Astrocyte (in vitro differentiated cells and primary cell): ENCODE measurements at places on chromosomes 16 and 17. TPM values are rescaled to one million over a fixed set of nuclear protein-coding genes. Genes with fewer than 3 reads are reported as not detected.

GRCh38 chr16:13401641-13402040 is 500.2 kb downstream of the SHISA9 start:
- H3K36me3 ChIP-seq = no peaks in the 10 kb centered on the region
- no peak overlapping the region for H3K27ac ChIP-seq
- no peak overlapping the region for H3K4me3 ChIP-seq
- no peak for DNase-seq

- H3K27ac ChIP-seq = no peak overlapping the region
- H3K27me3 ChIP-seq = peaks cover 63% of the 10 kb centered on the region
- H3K36me3 ChIP-seq = no peaks in the 10 kb centered on the region
- H3K4me3 ChIP-seq = no peak overlapping the region
- H3K4me1 ChIP-seq = peaks cover 2% of the 10 kb centered on the region
Measured at GRCh38 chr17:49473900-49474751, 21.0 kb upstream of the NGFR start.

DNA sequence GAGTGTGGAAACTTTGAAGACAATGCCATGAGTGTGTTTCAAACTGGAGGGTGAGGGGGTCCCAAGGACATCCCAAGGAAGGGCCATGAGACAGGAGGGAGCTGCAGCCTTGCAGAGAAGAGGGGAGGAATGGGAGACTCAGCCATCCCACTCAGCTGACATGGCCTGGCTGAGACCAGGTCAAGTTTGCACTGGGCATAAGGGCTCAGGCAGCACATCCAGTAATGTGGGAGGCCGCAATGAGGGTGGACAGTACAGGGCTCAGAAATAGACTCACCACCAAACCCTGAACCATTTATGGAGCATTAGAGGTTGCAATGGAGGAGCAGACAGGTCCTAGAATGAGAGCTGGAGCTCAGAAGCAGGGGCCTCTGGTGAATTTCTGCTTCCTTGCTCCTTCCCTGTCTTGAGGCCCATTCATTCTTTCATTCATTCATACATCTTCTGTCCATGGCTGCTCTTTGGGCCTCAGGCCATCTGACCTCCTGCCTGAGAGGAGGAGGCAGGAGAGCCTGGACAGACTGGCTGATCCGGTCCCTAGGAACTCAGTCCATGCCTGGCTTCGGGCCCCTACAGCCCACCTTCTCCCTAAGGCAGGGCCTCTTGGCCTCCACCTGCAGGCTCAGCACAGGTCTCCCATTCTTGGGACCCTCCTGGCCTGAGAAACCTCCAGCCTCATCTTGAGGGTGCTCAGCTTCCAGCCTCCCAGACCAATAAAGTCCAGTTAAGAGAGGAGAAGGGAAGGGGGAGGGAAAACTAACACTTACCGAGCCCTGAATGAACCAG is 70.5 kb upstream of the CDH5 start:
- peaks cover 30% of the 10 kb centered on the region for H3K27me3 ChIP-seq
- no peak overlapping the region for H3K4me3 ChIP-seq
- H3K36me3 ChIP-seq = no peaks in the 10 kb centered on the region
- H3K4me1 ChIP-seq = no peaks in the 10 kb centered on the region
- H3K27ac ChIP-seq = no peak overlapping the region
- DNase-seq = no peak

DNA sequence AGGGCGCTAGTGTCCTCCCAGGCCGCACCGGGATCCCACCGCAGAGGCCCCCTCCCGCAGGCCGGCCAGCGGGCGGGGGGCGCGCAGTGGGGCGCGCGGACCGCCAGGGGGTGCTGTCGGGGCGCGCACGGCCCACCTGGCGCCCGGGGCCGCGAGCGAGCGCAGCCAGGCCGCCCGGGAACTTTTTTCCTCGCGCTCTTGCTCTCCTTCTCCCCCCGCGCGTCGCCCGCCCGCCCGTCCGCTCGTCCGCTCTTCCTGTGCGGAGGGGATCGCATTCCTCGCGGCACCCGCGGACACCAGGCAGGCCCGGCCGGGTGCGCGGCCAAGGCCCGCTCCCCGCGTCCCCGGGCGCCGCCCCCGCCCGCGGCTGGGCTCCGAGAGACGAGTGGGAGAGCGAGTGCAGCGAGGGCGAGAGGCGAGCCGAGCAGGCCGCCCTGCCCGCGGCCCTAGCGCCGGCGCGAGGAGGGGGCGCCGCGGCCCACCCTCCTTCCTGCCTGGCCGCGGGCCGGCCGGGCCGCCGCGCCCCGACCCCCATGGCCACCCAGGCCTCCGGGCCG is at the start of gene RAI1:
Gene RAI1, plus strand, starts transcription at position 272 of the 557 bp plus-strand sequence. CDS start 111,491 bp downstream, outside the sequence.
- H3K4me3 ChIP-seq = peak within 1 kb of the TSS; percentile 63
- peak within 1 kb of the TSS; percentile 91 for H3K27ac ChIP-seq
- no peaks in the 10 kb centered on the region for H3K36me3 ChIP-seq
- DNase-seq = peak; percentile 67
- peaks cover 25% of the 10 kb centered on the region for H3K4me1 ChIP-seq

Gene ARHGDIG
- 3.3 and 5.0 TPM in 2 replicates for total RNA-seq

Gene FOXO3B
- 7.1 and 9.8 TPM in 2 replicates for total RNA-seq

Gene FAM171A2
- total RNA-seq = 18.2 and 22.8 TPM in 2 replicates

Gene LPCAT2
- 67.1 and 74.4 TPM in 2 replicates for total RNA-seq

- H3K36me3 ChIP-seq = no peaks in the 10 kb centered on the region
- H3K27ac ChIP-seq = no peak overlapping the region
- no peak overlapping the region for H3K4me3 ChIP-seq
- no peak for DNase-seq
- no peaks in the 10 kb centered on the region for H3K27me3 ChIP-seq
- H3K4me1 ChIP-seq = no peaks in the 10 kb centered on the region
Measured at GRCh38 chr17:53273126-53273525, 549.6 kb upstream of the KIF2B start.

Gene SMIM36
- not detected in 2 replicates for total RNA-seq

DNA sequence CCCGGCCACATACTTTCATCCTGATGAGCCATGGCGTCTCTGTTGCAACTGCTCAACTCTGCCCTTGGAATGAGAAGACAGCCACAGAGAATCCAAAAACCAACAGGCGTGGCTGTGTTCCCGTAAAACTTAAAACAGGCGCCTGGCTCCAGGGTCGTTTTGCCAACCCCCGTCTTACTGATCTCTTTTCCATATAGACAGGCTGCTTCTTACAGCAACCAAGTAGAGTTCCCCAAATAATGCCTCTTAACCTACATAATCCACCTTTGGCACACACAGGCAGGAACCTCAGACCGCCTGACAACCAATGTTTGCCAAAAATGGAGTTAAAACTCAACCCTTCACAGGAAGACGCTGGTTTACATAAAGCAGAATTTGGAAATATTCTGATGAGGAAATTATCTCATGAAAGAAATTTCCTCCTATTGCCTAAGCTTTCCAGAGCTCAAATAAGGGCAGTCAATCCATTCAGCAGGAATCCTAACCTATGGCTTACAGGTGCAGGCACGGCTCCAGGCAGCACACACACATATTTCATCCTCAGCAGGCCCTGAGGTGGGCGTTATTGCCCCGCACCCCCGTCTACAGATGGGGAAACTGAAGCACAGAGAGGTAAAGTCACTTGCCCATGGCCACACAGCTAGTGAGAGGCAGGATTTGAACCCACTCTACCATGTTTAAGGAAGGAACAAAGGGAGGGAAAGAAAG is 35.8 kb downstream of the LITAF start:
- H3K27me3 ChIP-seq = no peaks in the 10 kb centered on the region
- no peak for DNase-seq
- H3K4me1 ChIP-seq = peaks cover 6% of the 10 kb centered on the region
- no peak overlapping the region for H3K27ac ChIP-seq
- no peak overlapping the region for H3K4me3 ChIP-seq

GRCh38 chr17:41695954-41696757 is 7.5 kb downstream of the EIF1 start:
- no peak overlapping the region for H3K4me3 ChIP-seq
- H3K4me1 ChIP-seq = peaks cover 2% of the 10 kb centered on the region
- DNase-seq = peak; percentile 49
- H3K27me3 ChIP-seq = no peaks in the 10 kb centered on the region

DNA sequence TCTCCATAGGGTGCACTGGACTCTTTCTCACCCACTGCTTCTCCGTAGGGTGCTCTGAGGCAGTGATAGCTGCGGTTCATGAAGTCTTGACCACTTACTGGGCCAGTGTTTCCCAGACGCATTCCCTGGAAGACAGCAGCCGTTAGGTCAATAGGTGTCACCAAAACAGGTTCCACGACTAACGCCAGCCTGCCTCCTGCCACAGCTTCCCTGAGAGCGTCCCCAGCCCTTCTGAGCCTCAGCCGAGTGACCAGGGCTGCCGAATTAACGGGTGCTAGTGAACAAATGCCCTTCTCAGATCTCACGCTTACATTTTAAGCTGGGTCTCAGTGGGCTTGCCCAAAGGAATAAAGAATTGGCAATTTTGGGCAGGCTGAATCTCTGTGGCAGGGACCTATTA is 188.7 kb upstream of the TNRC6C start:
- H3K36me3 ChIP-seq = no peaks in the 10 kb centered on the region
- H3K27ac ChIP-seq = no peak overlapping the region
- H3K4me1 ChIP-seq = peaks cover 18% of the 10 kb centered on the region
- no peak overlapping the region for H3K4me3 ChIP-seq
- no peak for DNase-seq
- H3K27me3 ChIP-seq = peaks cover 15% of the 10 kb centered on the region

- H3K4me3 ChIP-seq = no peak overlapping the region
- no peaks in the 10 kb centered on the region for H3K36me3 ChIP-seq
- no peak for DNase-seq
- no peaks in the 10 kb centered on the region for H3K4me1 ChIP-seq
- H3K27ac ChIP-seq = no peak overlapping the region
- H3K27me3 ChIP-seq = no peaks in the 10 kb centered on the region
Measured at GRCh38 chr16:11175787-11176341, 80.1 kb downstream of the SOCS1 start.

DNA sequence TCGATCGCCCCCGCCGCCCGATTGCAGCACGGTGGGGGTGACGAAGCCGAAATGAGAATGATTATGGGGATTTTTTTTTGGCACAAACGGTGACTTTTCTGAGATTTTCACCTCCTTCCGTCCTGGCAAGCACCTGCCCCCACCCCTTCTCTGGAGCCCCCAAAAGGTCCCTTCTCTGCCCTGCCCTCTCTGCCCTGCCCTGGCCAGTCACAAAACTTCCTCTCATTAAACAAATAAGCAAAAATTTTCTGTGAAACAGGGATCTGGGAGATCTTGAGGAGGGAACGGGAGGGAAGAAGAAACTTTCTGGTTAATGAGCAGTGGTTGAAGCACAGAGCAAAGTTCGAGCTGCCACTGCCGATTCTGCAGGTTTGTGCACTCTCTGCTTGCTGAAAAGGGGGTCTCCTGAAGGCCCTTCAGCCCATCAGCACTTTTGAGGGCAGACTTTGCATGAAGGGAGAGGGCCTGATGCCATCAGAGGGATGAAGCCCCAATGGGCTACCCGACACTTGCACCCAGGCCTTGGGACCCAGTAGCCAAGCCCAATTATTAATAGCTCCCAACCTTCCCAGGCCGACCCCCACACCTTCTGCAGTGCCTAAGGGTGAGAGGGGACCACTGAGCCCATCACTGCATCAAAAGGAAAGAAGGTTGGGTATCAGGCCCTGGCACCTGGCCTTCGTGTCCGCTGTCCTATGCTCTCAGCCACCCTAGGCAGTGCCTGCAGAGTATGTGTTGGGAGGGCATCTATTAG is 1.0 kb upstream of the HOXB8 start:
- no peak overlapping the region for H3K4me3 ChIP-seq
- no peak for DNase-seq
- H3K4me1 ChIP-seq = peaks cover 2% of the 10 kb centered on the region
- no peak overlapping the region for H3K27ac ChIP-seq
- no peaks in the 10 kb centered on the region for H3K36me3 ChIP-seq

Gene TMEM97
- total RNA-seq = 13.4 and 20.4 TPM in 2 replicates

Gene C17orf107
- total RNA-seq = 2.2 and 3.9 TPM in 2 replicates

DNA sequence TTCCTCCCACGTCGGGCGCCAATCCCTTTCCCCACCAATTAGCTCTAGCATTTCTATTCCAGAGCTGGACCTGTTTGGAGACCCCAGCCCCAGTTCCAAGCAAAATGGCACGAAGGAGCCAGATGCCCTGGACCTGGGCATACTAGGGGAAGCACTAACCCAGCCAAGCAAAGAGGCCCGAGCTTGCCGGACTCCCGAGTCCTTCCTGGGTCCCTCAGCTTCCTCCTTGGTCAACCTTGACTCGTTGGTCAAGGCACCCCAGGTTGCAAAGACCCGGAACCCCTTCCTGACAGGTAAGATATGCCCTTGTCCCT is 5.6 kb upstream of the SPATA20 start:
- H3K4me1 ChIP-seq = peaks cover 16% of the 10 kb centered on the region
- H3K4me3 ChIP-seq = peak overlapping the region; percentile 74
- no peak overlapping the region for H3K27ac ChIP-seq

GRCh38 chr17:2067048-2067561 is 12.2 kb downstream of the HIC1 start:
- peak overlapping the region; percentile 99 for H3K27ac ChIP-seq
- no peak overlapping the region for H3K4me3 ChIP-seq
- peaks cover 92% of the 10 kb centered on the region for H3K4me1 ChIP-seq
- no peak for DNase-seq

GRCh38 chr16:84176192-84177053 is 10.4 kb downstream of the TAF1C start:
- H3K4me1 ChIP-seq = peaks cover 18% of the 10 kb centered on the region
- no peaks in the 10 kb centered on the region for H3K36me3 ChIP-seq

GRCh38 chr17:55416000-55416399 is 5.6 kb downstream of the MMD start:
- H3K4me3 ChIP-seq = no peak overlapping the region
- no peak for DNase-seq
- peaks cover 5% of the 10 kb centered on the region for H3K4me1 ChIP-seq
- no peaks in the 10 kb centered on the region for H3K27me3 ChIP-seq
- H3K36me3 ChIP-seq = peaks cover 3% of the 10 kb centered on the region
- H3K27ac ChIP-seq = no peak overlapping the region

DNA sequence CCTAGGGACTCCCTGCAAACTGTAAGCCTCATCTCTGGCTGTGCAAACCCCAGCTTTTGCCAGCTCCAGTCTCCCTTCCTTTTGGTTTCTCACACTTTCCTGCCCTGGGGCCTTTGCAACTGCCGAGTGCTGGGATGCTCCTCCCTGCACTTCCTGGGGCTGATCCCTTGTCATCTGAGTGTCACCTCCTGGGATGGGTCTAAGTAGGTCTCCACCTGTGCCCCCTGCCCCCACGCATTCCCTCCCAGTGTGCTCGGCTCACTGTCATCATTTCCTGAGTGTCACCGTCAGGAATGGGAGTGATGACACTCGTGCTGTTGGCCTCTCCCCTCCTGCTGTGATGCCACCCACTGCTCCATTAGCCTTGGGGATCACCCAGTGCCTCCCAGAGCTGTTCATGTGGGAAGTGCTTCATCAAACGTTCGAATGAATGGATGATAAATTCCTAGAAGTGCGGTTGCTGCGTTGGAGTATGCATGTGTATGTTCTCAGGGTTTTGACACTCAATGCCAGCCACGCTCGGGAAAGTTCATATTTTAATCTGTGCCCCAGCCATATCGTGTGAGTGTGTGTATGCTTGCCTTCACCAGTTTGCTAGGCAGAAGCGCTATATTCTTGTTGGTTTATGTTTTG is 189.9 kb downstream of the NTN1 start:
- H3K27ac ChIP-seq = no peak overlapping the region
- H3K4me1 ChIP-seq = no peaks in the 10 kb centered on the region
- H3K27me3 ChIP-seq = peaks cover 4% of the 10 kb centered on the region
- H3K4me3 ChIP-seq = no peak overlapping the region
- no peak for DNase-seq
